Fibroblast of gingiva (primary cell): ENCODE measurements at places on chromosomes 6 and 20.

- DNase-seq, result no peak
These were observed 40.2 kb upstream of the LRFN2 start for GRCh38 chr6:40627316-40627715.

- no peak for DNase-seq
These were observed 1118.8 kb upstream of the MAP3K7 start for GRCh38 chr6:91705646-91706045.

DNA sequence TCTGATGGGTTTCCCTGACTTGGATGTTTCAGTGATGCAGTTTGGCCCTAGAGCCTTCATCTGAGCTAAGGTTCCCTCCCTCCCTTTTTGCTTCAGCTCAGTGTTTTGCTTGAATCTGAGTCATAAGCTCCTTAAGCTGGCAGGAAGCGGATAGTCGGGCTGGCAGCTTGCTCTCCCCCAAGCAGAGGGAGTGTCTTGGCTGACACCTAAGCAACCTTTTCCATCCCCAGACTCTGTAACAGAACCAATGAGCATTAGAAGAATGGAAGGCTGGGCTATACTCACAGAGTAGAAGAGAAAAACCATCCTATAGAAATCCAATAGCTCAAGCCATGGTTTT lies 98.3 kb downstream of the HAO1 start:
- peak; percentile 83 for DNase-seq

DNA sequence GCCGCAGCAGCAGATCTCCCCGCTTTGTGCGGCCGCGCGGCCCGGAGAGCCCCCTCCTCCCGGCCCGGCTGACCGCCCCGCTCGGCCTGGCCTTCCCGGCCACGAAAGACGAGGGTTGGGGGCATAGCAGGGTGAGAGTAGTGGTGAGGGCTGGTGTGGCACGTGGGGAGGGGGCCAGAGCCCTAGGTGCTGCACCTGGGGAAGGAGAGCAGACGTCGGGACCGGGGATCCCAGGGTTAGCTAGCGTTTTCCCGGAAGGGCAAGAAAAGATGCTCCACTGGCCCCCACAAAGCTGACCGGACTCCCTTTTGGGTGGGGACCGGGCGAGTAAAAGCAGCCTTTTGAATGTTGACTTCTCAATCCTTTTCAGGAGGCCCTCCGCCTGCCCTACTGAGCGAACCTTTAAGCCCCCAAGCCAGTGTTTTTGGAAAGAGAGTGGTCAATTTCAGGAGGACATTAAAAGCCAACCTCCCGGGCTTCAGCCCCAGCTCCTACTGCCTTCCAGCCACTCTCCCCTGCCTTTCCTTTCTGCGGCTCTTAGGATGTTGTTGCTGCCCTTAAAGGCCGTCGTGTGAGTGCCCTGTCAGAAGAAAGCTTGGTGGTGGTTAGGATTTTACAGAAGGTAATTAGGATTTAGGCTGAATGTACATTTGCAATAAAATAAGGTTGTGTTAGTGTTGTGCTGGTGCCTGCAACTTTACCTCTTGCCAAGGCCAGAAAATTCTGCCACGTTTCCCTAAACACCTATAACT lies 648 bp upstream of the BACH2 start:
- no peak for DNase-seq

GRCh38 chr6:90284236-90285041 lies 12.2 kb downstream of the BACH2 start:
- peak; percentile 71 for DNase-seq

- DNase-seq, result no peak
These were observed 25.3 kb upstream of the KIF3B start for GRCh38 chr20:32252189-32252588.
